GM12865 (cell line): ENCODE measurements at places on chromosomes 3 and 15.

- no peak for DNase-seq
Measured at GRCh38 chr15:75156326-75157215, 45.1 kb upstream of the C15orf39 start.

- DNase-seq = no peak
Measured at GRCh38 chr3:80675790-80676189, 908.0 kb upstream of the ROBO1 start.

DNA sequence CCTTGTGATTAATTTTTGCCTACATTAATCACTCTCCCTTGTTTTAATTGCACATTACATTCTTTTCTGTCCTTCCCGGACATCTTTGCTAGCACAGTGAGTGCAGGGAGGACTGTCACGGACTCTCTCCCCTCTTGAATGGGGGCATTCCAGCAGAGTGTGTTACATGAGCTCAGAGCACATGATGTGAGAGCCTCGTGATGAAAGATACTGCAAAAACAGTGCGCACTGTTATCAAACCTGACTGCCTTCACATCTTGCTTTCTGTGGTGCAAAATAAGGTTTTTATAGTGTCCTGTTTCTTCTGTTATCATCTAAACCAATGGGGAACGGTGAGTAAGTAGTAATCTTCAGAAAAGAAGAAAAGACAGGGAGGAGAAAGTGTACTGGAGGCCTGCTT is 167.5 kb downstream of the PGPEP1L start:
- DNase-seq = no peak

DNA sequence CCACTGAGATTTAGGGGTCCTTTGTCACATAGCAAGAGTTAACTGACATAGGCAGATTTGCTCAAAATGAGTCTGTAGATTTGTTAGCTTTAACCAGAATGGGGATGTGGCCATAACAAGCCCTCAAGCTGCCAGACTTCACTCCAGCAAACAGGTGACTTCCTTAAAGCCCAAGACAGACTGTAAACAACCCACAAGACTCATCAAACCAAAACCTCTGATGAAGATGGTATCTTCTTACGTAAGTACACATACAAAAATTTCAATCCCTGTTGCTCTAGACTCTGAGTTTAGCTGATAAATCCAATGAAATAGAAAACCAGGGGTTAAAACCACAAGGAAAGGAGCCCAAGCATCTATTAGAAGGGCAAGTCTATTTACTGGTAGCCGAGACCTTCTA is 18.2 kb upstream of the ZBTB20 start:
- no peak for DNase-seq

- DNase-seq = no peak
Measured at GRCh38 chr3:15065550-15066007, 464 bp upstream of the MRPS25 start.

GRCh38 chr3:4986175-4986781 is 7.0 kb downstream of the BHLHE40 start:
- peak; percentile 64 for DNase-seq

- no peak for DNase-seq
Measured at GRCh38 chr15:72315706-72316370, 4.1 kb downstream of the CELF6 start.

GRCh38 chr15:50065279-50065678 is 53.8 kb downstream of the ATP8B4 start:
- no peak for DNase-seq
